ENCODE measurements at places on chromosomes 2 and 18.

- DNase-seq = no peak
These were observed 5.5 kb downstream of the UBE2E3 start for GRCh38 chr2:180985771-180986395.

GRCh38 chr2:162465430-162465829 is 121.5 kb downstream of the GCA start:
- no peak for DNase-seq

DNA sequence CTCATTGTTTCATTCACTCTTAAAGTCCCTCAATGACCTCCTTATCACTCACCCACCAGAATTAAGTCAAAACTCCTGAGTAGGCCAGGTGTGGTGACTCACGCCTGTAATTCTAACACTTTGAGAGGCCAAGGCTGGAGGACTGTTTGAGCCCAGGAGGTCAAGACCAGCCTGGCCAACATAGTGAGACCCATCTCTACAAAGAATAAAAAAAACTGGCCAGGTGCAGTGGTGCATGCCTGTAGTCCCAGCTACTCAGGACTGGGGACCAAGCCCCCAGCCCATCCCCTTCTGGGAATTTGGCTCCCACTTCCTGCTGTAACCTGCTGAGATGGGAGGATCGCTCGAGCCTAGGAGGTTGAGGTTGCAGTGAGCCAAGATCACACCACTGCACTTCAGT is 28.9 kb downstream of the TMEM247 start:
- DNase-seq = no peak

- DNase-seq = no peak
These were observed 289.2 kb upstream of the CCDC68 start for GRCh38 chr18:55248495-55248894.

GRCh38 chr2:37711831-37712230 is 40.4 kb upstream of the CDC42EP3 start:
- no peak for DNase-seq

- no peak for DNase-seq
These were observed 86.8 kb upstream of the ST6GAL2 start for GRCh38 chr2:106972782-106973181.

- no peak for DNase-seq
These were observed 121.3 kb downstream of the MAP4K4 start for GRCh38 chr2:101818531-101819451.

Measured in COR-L47 (cell line).